H54 (cell line): ENCODE measurements at places on chromosomes 1 and 21.

GRCh38 chr1:197042676-197043341, 24.3 kb downstream of the F13B start:
- no peak for DNase-seq

- DNase-seq, result no peak
Observed at GRCh38 chr1:67537667-67538018, 107.4 kb upstream of the SERBP1 start.

DNA sequence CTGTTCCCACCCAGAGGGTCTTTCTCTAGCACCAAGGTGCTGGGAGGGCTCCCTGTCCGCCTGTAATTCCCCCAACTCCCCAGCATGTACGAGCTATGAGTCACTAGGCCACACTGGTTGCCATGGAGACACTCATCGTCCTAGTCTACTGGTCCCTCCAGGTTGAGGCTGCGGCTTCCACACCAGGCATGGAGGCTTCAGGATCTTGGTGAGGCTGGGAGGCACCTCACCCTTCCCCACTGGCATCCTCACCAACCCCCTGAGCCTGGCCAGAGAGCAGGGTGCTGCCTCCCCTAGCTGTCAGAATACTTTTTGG, 75.6 kb upstream of the KAZN start:
- peak; percentile 63 for DNase-seq

DNA sequence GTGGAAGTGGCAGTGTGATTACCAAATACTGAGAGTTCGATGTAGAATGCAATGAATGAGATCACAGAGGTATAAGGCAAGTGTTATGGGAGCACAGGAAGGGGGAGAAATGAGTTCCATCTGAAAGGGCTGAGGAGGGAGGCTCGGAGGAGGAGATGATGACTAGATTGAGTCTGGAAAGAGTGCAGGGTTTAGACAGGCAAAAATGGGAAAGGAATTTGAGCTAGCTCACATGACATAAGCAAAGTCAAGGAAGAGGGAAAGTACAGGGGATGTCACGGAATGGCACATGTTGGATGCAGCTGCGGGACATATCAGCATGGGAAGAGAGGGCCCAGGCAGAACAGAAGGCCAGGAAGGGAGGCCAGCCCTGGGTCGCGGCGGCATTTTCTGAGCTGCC, 132.7 kb downstream of the RUNX1 start:
- no peak for DNase-seq

DNA sequence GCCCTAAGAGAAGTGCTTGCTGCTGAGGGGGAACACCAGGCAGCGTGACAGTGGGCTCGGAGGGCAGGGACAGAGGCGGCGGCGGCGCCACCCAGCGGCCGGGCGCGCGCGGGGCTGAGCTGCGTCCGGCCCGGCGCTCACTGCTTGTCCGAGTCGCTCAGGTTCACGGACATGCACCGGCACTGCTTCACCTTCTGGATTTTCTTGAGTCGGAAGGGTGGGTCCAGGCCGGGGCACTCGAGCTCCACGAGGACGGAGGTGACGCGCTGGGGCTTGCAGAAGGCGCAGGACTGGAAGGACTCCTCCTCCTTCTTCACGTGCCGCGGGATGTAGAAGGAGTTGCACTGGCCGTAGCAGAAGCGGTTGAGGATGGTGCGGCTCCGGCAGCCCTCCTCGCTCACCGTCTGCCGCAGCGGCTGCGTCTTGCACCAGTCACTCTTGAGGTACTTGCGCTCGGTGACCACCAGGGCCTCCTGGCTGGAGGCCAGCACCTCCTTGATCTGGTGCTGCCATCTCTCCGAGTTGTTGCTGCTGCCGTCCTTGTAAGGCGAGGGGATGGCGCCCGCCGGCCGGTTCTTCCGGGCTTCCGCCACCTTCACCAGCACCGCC, 119.0 kb downstream of the GREM2 start:
- DNase-seq, result no peak

DNA sequence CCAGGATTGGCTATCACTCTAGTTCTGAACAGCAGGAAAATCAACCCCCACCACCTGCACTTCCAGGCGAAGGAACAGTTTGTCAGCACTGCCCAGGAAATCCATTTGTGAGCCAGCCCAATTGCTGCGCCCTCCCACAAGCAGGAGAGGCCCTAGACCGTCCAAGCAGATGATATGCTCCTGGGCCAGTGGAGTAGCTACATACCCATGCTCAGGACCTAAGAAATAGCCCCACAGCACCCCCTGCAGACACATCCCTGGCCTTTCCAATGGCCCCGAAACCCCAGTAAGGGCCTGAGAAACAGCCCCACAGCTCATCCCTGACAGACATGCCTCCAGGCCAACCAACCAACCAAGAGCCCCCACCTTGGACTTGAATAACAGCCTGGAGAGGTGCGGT, 111.5 kb upstream of the ZC3H11B start:
- no peak for DNase-seq

- no peak for DNase-seq
Observed at GRCh38 chr1:237009611-237010010, 5.4 kb upstream of the MT1HL1 start.

DNA sequence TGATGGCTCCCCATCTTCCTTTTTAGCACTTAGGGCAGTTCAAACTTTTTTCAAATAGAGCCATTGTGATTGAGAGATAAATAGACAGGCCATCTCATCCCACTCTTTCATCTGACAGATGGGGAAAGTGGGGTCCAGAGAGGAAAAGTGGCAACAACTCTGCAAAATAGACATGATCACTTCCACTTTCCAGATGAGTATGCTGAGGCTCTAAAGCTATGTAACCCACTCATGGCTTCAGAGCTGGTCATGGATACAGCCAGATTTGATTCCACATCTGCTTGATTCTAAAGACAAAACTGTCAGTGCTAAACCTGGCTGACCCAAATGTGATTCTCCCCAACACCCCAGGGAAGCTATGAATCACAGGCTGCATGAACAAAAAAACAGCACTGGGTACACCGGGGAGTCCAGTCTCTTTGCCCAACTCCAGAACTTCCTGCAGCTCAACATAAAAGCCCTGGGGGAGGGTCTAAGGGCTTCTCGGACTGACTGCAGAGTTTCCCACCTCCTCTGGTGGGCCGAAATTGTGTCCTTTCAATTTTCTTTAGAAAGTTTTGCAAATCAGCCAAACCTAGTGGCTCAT, 59.3 kb downstream of the PLPP3 start:
- peak; percentile 40 for DNase-seq

GRCh38 chr1:33378976-33379375, 51.9 kb downstream of the PHC2 start:
- DNase-seq, result no peak
